ENCODE measurements at places on chromosomes 2 and 18. TPM values are rescaled to one million over a fixed set of nuclear protein-coding genes. Genes with fewer than 3 reads are reported as not detected.

Gene SNED1
- 80.4 TPM for total RNA-seq

Gene OSR1
- total RNA-seq, result 56.5 TPM

Gene ZNF892
- total RNA-seq, result 2.3 TPM

Gene HIBCH
- total RNA-seq, result 11.8 TPM

Gene PPP1R1C
- total RNA-seq, result 0.38 TPM

Gene IL36RN
- total RNA-seq, result not detected

Gene CREG2
- under 0.01 TPM for total RNA-seq

Gene ADRA2B
- 3.5 TPM for total RNA-seq

Gene CROCC2
- 0.12 TPM for total RNA-seq
